Common myeloid progenitor, CD34-positive (primary cell): ENCODE measurements at places on chromosomes 13 and 19.
A peak's percentile ranks its signal among the peaks of the same experiment; 100 is the strongest.

DNA sequence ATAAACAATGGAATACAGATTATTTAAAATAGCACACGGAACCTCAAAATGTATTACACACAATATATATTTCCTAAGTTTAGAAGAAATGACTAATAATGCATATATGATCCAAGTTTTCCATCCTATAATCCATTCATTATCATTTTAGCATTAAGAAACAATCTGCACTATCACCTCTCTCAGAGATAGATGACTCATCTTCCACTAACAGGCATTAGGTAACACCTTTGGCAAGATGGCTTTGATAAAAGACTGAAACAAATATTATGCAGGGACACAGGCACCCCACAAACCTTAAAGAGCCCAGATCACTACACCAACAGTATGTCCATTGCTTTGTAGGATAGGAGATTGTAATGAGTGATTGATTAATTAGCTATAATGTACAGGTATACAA lies 4.1 kb downstream of the ENOX1 start:
- peak; percentile 17 for DNase-seq

DNA sequence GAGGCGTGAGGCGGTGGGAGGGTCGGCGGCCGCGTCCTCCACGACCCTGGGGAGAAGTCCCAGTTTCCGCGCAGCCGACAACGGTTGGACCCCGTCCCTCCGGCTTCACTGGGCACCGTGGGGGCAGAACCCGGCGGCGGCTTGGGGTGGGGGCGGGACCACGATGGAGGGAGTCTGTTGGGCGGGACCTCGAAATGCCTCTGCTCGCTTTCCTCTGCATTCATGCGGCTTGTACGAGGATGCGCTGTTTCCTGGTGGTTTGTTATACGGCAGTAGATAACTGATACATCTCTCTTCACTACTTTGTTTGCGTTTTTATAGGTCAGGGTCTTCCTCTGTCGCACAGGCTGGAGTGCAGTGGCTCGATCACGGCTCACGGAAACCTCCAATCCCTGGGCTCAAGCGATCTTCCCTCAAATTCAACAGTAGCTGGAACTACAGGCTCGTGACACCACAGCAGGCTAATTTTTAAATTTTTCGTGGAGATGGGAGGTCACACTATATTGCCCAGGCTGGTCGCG lies 24.6 kb upstream of the ZNF846 start:
- peak; percentile 84 for DNase-seq

DNA sequence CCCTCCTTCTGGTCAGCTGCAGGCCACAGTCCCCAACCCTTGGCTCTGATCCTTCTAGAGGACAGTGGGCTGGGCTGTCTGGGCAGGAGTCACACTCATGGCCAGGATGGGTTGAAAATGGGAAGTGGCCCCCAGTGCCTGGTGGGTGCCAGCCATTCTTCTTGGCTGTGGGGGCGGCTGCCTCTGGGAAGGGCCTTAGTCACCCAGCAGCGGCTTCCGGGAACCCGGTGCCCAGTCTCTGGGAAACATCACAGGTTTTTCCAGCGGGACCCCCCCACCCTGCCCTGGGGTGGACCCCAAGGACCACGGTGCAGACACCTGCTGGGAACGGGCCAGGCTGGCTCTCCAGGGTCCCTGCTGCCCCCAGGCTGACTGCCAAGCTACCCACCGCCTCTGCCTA lies 27.3 kb upstream of the SLC7A10 start:
- DNase-seq = no peak

GRCh38 chr13:36907266-36907665 lies 12.8 kb downstream of the SMAD9 start:
- DNase-seq = no peak

- peak; percentile 97 for DNase-seq
These were observed at the start of gene NDUFA11 for GRCh38 chr19:5903624-5904351. Gene NDUFA11, minus strand, starts transcription at chr19:5903790. Its CDS starts 82 bp downstream, at chr19:5903708.

DNA sequence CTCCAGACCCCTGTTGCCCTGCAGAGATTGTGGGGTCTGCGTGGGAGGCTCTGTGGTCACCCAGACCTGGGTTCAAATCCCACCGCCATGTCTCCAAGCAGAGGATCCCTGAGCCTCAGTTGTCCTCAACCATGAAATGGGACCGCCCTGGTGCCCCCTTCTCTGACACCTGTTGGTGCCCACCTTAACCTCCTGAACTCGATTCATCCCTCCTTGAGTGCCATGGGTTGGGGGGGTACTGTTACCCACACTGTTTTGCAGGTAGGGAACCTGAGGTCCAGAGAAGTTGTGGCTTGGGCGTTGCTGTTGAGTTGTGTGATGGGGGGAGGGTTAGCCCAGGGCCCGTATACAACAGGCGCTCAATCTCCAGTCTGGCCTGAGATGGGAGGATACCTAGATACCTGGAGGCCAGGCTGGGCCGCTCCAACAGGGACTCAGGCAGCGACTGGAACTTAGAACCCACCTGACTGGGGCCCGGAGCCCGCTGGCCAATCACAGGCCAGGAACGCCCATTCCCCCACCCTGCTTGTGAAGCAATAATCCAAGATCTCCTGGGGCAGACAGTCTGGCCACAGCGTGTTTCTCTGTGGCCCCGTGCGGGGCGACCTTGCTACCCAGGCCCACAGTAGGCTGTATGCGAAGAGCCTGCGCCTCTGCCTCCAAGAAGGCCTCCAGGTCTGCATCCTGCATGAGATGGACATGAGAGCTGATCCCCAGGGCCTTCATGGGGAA lies 2.8 kb downstream of the ARID3A start:
- no peak for DNase-seq

GRCh38 chr19:19866611-19867248 lies 1.0 kb downstream of the ZNF253 start:
- DNase-seq = peak; percentile 85

DNA sequence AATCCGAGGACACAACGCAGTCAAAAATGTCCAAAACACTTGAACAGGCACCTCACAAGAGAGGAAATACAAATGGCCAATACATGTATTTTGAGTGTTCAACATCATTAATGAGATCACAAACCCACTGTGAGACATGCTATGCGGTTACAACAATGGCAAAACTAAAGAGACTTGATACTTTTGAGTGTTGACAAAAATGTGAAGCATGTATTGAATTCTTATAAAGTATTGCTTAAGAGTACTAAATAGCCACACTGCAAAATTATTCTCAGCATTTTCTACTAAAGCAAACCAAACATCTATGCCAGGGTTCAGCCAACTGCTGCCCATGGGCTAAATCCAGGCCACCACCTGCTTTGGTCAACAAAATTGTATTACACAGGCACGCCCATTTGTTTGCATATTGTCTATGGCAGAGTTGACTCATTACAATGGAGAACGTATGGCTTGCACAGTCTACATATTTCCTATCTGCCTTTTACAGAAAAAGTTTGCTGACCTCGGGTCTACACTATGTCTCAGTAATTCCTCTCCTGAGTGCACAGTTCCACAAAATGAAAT lies 135.3 kb downstream of the B3GLCT start:
- no peak for DNase-seq

GRCh38 chr13:27500806-27501534 lies 50.6 kb upstream of the MTIF3 start:
- DNase-seq = no peak

DNA sequence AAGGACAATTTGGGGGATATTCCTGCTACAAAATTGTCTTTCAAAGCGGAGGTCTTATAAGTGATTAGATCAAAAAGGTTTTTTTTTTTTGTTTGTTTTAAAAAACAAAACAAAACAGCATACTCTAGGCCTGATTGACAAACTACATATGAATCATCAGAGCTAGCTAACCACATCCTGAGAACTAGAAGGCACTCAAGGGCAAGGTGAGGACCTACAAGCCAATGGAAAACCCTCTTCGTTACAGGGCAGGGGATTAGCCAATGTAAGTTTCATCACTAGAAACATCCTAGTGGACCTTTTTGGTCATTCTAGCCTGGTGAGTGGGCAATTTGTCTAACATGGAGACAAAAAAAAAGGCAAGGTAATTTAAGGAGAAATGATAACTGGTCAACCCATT lies 428.6 kb downstream of the RFC3 start:
- no peak for DNase-seq

DNA sequence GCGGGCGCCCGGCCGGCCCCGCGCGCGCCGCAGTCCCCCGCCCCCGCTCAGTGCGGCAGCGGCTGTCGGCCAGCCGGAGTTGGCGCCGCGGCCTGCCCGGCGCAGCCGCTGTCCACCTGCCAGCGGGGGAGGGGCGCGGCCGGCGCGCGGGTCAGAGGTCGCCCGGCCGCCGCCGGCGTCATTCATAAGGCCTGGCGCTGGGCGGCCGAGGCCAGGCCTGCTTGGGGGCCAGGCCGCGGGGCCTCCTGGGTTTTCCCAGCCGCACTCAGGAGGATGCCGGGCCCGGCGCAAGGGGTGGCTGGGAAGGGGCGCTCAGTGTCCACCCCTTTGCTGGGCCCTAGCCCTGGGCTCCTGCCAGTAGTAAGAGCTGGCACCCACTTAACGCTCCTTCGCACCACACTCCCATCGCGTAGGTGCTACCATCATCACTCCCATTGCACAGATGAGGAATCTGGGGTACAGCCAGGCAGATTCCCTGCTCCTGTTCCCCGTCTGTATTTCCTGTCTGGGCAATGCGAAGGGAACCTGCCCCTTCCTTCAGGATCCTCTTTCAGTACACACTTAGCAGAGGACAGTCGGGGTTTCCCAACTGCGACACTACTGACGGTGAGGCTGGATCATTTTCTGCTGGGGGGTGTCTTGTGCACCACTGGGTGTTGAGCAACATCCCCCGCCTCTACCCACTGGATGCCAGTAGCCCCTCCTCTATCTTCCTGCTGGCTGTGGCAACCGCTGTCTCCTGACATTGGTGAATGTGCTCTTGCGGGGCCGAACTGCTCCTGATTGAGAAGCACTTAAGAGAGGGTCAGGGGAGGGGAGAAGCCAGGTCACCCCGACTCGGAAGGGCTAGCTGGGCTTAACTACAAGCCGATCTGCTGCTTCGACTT lies 846 bp upstream of the PRKACA start:
- DNase-seq = peak; percentile 62

DNA sequence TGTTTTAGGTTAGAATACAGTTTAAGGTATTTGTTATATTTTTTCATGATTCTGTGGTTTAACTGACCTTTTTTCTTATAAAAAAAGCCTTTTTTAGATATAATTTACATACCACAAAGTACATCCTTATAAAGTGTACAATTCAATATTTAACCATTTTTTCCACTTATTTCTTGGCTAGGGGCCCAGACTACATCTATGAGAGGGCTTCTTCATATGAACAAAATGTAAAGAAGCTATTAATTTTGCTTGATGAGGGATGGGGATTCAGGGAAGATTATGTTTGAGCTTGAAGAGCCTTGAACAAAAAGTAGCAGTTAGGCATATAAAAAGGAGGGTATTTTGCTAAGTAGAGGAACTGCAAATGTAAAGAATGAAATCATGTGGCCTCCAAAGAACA lies 2.2 kb downstream of the CCDC122 start:
- DNase-seq = no peak

GRCh38 chr13:42272115-42272803 lies at the start of gene AKAP11:
Gene AKAP11, plus strand, starts transcription at chr13:42272152. Its CDS starts 14,197 bp downstream, at chr13:42286349.
- DNase-seq = peak; percentile 66

DNA sequence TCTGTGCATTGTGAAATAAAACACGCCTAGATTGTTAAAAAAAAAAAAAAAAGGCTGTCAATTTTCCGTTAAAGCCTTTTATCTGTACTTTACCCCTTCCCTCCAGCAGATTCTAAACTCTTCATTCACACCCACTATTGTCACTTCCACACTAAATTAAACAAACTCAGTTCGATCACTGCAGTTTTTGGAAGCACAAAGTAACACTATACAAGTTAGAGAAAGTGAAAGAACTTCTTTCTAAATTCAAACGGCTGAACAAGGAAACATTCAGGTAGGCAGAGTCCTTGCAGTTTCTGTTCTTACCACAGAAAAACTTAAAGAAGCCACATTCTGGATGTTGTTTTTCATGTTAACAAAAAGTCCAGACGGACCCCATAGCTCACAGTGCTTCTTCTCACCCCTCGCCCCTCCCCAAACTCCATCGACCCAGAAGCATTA lies 27.5 kb upstream of the UBE2L5 start:
- DNase-seq = peak; percentile 54
